Left cardiac atrium (tissue), 4 donors: ENCODE measurements at places on chromosomes 11 and 22.
A peak's percentile ranks its signal among the peaks of the same experiment; 100 is the strongest.

GRCh38 chr11:94746721-94747120 lies 21.4 kb upstream of the AMOTL1 start:
- no peak for DNase-seq

DNA sequence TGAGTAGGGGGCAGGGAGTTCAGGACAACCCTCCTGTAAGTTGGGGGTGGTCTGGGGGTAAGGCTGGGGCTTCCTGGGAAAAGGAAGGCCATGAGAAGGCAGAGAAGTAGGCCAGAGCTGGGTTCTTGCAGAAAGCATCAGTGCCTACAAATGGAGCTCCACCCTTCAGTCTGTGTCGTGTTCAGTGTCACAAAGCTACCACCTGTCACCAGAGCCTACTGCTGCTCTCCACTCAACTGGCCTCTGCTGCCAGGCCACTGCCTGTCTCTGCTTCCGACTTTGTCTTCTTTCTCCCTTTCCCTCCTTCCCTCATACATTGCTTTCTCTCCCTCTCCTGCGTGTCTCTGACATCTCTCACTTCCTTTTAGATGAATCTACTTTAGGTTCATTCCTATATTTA lies 3.4 kb upstream of the WBP2NL start:
- DNase-seq = no peak

GRCh38 chr11:118924591-118925585 lies 838 bp downstream of the BCL9L start:
- DNase-seq = peak; percentile 69

- DNase-seq = no peak
These were observed 99.5 kb downstream of the FAM76B start for GRCh38 chr11:95690100-95690499.

GRCh38 chr11:134481135-134481534 lies 69.1 kb upstream of the B3GAT1 start:
- DNase-seq = no peak

GRCh38 chr11:122091835-122092234 lies 24.2 kb downstream of the BLID start:
- no peak for DNase-seq

DNA sequence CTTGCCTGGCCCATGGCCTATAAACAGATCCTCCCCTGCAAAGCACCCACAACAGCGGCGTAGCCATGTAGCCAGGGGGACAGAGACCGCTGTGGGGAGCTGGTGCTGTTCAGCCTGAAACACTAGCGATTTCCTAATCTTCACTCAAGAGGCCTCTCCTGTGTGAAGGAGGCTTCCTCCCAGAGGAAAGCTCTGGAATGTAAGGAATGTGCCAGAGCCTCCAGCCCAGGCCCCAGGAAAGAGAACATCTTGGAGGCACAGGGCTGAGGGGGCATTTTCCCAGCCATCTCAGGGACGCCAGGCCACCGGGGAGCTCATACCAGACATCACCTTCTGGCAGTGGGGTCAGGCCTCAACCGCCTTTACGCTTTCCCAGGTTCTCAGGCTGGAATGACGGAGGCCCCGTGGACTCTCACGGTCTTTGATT lies 24.0 kb downstream of the MIAT start:
- DNase-seq = no peak

GRCh38 chr11:69985641-69986439 lies 92.3 kb upstream of the ANO1 start:
- DNase-seq = no peak

GRCh38 chr11:73989156-73989555 lies 6.5 kb upstream of the UCP2 start:
- DNase-seq = no peak

GRCh38 chr11:5486421-5486820 lies 2.1 kb upstream of the OR52D1 start:
- no peak for DNase-seq

GRCh38 chr11:132590986-132591385 lies 941.3 kb downstream of the OPCML start:
- DNase-seq = no peak

DNA sequence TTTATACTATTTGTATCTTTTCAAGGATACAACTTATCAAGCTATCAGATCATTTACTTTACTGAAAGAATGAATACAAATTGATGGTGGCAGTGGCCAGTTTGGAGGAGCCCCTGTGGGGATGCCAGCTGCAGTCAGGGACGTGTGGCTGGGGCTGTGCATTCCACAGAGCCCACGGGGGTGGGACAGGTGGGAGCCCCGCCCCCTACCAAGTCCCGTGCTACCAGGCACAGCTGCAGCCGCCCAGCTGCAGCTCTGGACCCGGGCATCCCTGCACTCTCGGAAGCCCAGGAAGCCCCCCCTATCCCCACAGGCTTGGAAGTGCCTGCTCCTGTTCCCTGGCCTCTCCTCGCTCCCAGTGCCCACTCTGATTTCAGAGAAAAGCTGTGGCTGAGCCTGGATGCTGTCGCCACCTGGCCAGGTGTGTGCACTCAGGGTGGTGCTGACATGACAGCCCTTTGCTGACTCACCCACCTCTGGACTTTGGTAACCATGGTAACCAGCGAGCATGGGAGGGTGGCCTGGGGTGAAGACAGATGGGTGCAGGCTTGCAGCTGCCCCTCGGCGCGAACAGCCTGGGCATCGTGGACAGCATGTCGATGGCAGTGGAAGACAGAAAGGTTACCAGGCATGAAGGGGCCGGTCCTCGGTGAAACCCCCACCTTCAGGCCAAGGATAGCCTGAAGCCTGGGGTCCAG lies 138.1 kb downstream of the SBF2 start:
- no peak for DNase-seq

DNA sequence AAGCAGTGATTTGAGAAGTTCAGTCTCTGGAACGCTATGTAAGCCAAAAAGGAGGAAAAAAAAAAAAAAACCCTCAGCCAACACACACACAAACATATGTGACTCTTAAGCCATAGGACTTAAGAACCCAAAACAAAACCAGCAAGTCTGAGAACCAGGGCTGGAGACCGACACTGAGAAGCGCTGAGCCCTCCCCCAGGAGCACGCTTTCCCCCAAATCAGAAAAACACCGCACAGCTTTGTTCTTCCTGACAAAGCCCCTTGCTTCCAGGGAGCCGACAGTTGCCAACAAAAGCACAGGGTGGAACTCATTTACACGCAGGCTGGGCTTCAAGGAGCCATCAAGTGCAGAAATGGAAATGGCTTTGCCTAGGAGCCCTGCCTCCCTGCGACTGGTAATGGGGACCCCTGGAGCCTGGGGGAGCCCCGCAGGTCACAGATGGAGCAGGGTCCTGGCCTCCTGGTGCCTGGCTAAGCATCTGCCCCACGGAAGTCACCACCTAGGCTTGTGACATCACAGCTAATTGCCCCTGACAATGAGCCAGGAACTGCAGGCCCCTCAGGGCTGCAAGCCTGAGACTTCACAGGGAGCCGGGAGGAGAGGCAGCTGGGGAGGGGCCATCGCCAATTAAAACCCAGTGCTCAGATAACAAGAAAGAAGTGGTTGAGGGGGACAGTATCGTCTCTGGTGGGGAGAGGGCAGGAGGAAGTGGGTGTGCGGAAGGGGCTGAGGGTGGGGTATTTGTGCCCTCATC lies 66.9 kb downstream of the NFAM1 start:
- DNase-seq = no peak

DNA sequence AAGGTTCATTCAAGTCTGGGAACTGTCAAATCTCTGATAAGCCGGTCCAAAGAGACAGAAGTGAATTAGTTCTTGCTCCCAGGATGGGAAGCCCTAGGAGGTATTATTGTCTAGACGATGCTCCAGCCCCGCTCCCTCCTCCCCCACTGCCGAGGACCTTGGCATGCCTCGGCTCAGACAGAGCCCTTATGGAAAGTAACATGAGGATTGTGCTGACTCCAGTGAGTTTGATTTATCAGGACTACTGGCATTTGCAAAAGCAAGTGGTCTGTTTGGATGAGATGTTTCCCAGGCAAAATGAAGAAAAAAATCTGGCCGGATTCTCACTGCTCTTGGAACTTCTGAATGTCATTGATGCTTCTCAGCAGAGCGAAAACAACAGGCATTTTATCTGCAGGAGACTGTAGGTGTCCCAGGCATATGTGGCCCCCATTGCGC lies 341.0 kb downstream of the ETS1 start:
- no peak for DNase-seq

GRCh38 chr22:29707010-29707409 lies 12.8 kb upstream of the CABP7 start:
- DNase-seq = no peak

GRCh38 chr11:117706322-117706814 lies 90.6 kb downstream of the DSCAML1 start:
- DNase-seq = no peak

DNA sequence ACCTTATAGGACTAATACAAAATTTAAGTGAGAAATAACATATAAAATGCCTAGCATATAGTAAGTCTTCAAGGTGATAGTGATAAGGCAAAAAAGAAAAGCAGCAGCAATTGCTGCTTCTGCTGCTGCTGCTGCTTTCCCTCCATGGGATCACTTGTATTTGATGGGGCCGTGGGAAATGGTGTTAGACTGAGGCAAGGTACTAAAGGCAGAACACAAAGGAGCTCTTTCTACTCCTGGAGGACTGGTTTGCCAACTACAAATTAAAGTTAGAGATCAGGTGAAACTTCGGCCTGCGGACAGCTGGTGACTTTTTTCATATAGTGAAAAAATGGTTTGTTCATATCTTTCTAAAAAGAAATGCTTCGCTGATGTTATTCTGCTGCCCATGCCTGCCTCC lies 46.3 kb downstream of the SWAP70 start:
- DNase-seq = no peak

DNA sequence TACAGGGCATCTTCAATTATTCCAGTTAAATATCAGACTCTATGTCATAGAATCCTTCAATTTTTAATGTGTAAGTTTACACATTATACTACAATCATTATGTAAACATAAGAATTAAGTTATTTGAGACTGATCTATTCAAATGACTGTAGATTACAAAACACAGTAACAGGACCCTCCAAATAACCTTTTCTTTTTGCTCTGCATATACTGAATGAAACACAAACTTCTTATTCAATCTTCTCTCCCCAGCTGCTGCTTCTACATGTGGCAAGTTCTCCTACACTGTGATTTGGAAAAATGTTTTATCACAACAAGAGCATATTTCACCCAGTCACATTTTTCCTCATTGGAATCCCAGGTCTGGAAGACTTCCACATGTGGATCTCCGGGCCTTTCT lies at the start of gene OR52J3:
Gene OR52J3, plus strand, starts transcription at position 301 of the 400 bp plus-strand sequence. Its CDS starts 0 bp downstream, at position 301.
- DNase-seq = no peak

- no peak for DNase-seq
These were observed 3.2 kb upstream of the POGLUT3 start for GRCh38 chr11:108501396-108501795.

- no peak for DNase-seq
These were observed 58.4 kb downstream of the KIF18A start for GRCh38 chr11:28049338-28050216.

DNA sequence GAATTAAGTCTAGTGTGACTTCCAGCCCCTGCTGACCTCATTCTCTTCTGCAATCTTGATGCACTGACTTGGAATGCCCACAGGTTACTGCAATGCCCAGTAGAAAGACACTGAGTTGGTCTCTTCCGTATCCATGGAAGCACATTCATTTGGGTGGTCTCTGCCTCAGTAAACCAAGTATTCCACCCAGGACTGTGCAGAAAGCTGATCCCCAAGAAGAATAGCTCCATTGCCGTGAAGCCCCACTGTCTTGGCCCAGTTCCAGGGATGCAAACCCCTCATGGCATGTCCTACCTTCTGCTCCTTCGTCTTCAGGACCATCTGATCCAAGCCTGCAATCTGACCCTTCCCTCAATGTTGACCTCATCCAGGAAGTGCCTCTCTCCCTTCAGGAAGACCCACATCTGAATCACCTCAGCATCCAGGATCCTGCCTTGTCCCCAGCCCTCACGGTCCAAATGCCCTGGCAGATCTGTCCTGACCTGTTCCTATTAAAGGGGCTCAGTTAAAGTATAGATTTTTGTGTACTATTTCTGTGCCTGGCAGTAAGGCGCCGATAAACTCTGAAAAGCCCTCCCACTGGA lies 425.8 kb downstream of the SOX6 start:
- DNase-seq = no peak

DNA sequence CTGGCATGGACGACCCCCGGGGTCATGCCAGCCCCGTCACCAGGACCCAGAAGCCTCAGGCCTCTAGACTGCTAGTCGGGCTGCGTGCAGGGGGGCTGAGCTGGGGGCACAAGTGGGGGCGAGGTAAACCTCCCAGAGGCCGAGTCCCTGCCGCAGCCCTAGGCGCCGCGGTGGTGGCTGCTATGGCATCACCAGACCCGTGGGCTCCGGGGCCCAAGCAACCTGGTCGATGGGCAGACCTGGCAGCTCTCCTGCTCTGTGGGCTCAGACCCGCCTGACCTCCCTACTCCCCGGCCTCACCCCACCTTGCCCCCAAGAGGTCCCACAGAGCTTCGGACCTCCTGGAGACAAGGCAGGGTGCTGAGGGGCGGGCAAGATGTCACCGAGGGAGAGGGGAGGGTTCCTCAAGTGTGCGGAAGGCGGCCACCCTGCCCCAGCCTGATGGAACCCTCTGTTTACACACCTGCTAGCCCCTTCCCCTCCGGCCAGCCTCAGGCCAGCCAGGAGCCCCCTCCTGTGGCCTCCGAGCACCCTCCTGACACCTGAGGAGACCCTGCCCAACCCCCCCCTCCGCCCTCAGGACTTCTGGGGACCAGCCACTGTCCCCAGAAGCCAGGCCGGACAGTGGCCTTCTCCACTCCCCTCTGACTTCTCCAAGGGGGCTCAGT lies 9.4 kb downstream of the IGF2 start:
- DNase-seq = no peak

- DNase-seq = no peak
These were observed 7.4 kb downstream of the SLN start for GRCh38 chr11:107704451-107704850.

GRCh38 chr22:35526333-35526979 lies 14.2 kb upstream of the RASD2 start:
- DNase-seq = no peak

DNA sequence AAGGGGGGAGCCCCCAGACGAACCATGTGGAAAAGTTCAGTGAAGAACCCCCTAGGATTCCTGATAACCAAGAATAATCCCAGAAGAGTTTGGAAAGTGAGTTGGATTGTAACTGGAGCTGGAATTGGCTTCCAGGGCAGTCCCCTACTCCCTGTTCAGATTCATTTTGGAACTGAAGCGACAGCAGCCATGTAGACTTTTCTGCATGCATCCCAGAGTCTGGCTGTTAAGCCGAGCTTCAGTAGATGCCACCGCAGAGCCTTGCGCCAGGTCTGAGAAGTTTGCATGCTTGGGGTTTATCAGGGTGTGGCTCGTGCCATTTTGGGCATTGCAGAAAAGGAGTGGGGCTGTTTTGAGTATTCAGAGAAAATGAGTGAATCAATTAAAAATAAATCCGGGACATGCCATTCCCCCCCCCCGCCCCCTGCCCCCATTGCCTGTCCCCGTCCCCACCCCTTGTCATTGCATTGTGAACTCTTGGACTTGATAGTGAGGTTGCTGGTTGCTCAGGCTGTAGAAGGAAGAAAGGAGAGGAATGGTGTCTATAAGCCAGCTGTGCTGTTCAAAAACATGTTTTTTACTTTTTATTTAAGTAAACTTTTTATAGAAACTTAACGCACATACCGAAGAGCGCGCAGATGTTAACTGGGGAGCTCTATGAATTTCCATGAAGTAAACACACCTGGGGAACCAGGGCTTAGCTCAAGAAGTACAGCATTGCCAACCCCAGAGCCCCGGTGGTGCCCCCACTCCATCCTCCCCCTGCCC lies 71.2 kb downstream of the LDLRAD3 start:
- no peak for DNase-seq
